ENCODE measurements at places on chromosomes 1 and 21.

GRCh38 chr1:226406401-226406881 is 1.5 kb downstream of the PARP1 start:
- DNase-seq, result no peak

DNA sequence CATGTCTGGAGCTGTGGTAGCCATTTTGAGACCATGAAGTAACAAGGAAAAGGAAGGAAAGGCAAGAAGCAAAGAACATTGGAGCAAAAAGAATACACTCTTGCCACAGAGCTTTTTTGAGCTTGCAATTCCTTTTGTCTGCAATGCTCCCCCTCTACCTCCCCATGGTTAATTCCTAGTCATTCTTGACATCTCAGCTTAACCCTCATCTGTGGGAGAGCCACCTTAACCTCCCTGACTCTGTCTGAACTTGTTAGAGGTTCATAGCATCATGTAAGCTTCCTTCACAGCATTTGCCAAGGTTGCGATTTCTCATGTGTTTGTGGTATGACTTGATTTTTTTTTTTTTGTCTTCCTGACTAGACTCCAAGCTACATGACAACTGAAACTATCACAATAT is 564.1 kb upstream of the PLXNA2 start:
- no peak for DNase-seq

DNA sequence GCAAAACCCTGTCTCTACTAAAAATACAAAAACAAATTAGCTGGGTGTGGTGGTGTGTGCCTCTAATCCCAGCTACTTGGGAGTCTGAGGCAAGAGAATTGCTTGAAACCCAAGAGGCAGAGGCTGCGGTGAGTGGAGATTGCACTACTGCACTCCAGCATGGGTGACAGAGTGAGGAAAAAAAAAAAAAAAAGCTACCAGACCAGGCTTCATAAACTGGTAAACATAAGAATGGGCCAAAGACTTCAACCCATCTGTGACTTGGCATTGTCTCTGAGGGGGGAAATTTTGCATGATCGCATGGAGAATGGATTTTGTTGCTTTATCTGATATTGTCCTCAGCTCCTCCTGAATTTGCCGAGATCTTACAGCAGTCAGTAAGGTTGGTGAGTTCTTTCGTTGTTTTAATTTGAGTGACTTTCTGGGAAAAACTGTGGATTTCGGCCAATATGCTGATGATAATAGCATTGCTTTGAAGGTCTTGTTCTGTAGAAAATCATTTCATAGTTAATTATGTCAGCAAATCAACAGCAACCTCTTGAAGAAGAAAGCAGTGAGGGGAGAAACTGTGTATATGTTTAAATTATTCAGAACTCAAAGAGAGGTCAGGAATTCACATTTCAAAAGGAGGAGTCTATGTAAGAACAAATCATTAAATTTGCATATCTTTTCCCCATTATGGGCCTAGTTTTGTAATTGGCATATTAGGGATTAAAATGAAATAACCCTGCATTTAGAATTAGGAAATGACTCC is 13.1 kb downstream of the FGGY start:
- no peak for DNase-seq

DNA sequence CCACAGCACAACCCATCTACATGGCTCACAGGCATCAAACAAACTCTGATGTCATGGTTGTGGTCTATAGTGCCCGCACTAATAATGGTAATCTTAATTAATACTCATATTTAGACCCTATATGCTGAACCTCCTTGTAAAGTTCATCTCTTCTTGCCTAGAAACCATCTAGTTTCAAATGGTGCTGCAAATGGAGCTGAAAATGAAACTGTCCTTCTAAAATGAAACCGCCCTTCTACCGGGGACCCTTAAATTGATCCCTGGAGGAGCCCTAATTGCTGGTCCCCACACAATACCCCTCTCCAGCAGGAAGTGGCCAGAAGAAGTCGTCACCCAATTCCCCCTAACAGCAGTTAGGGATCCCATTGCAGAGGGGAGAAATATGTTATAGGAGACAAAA is 612.6 kb downstream of the MRPL39 start:
- no peak for DNase-seq

DNA sequence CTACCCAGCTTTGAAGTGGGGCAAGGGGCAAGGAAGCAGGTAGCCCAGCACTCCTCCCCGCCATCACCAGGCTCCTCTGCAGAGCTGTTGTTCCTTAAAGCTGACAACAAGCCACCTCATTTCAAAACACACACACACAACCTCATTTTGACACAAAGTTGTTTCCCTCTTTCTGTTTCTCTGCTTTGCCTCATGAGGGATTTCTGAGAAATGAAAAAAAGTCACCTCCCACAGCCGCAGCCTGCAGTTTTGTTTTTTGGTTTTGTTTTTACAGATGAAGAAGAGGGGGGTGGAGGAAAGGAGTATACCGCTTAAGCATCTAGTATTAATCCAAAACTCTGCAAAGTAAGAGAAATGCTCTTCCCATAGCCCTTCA is 12.1 kb downstream of the MCL1 start:
- DNase-seq, result no peak

GRCh38 chr1:37031871-37032270 is 2.4 kb downstream of the GRIK3 start:
- no peak for DNase-seq

GRCh38 chr1:226497991-226498639 is 50.4 kb upstream of the STUM start:
- DNase-seq, result no peak

GRCh38 chr1:43293896-43294760 is 6.7 kb upstream of the TIE1 start:
- DNase-seq, result no peak

DNA sequence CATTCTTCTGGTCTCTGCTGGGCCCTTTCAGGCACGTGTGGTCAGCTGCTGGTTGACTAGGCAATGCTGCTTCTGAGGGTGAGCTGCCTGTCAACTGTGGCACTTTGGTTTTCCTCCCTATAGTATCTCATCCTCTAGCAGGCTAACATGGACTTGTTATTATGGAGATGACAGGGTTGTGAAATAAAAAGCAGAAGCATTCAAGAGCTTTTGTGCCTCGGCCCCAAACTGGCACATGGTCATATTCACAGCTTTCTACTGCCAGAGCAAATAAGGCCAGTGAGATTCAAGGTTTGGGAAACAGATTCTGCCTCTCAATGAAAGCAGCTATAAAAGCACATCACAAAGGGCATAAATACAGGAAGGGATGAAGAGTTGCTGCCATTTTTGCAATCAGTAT is 1.6 kb upstream of the ZNF124 start:
- DNase-seq, result no peak

DNA sequence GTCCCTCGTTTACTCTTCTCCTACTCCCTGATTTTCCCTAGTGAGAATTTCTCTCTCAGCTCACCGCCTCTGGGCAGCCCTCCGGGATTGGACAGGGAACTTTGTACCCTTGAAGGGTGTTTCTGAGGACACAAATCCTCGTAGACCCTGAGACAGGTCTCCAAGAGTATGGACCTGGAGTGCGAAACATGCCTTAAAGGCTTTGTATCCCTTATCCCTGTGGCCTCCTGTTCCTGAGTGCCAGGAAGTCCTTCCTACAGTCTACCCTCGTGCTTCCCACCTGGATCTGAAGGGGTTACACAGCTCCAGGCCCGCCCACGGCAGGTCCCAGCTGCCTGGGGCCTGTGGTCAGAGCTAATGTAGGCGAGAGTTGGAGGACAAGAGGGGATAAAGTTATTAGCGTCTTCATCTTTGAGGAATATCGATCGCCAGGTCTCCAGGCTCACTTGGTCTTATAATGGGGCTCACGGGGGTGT is 7.6 kb upstream of the PEAR1 start:
- no peak for DNase-seq

Data from activated T-cell treated with anti-CD3 and anti-CD28 coated beads for 4 hours (primary cell).